AG08395 (cell line): ENCODE measurements at places on chromosomes 13 and 19.

- DNase-seq: no peak
These were observed 12.6 kb downstream of the RB1 start for GRCh38 chr13:48315969-48316650.

GRCh38 chr13:84648069-84648640, 765.9 kb upstream of the SLITRK1 start:
- no peak for DNase-seq

GRCh38 chr19:4473011-4473762, 1.1 kb downstream of the HDGFL2 start:
- DNase-seq: no peak

- DNase-seq: no peak
These were observed 62.8 kb upstream of the DOCK9 start for GRCh38 chr13:99040536-99041131.

DNA sequence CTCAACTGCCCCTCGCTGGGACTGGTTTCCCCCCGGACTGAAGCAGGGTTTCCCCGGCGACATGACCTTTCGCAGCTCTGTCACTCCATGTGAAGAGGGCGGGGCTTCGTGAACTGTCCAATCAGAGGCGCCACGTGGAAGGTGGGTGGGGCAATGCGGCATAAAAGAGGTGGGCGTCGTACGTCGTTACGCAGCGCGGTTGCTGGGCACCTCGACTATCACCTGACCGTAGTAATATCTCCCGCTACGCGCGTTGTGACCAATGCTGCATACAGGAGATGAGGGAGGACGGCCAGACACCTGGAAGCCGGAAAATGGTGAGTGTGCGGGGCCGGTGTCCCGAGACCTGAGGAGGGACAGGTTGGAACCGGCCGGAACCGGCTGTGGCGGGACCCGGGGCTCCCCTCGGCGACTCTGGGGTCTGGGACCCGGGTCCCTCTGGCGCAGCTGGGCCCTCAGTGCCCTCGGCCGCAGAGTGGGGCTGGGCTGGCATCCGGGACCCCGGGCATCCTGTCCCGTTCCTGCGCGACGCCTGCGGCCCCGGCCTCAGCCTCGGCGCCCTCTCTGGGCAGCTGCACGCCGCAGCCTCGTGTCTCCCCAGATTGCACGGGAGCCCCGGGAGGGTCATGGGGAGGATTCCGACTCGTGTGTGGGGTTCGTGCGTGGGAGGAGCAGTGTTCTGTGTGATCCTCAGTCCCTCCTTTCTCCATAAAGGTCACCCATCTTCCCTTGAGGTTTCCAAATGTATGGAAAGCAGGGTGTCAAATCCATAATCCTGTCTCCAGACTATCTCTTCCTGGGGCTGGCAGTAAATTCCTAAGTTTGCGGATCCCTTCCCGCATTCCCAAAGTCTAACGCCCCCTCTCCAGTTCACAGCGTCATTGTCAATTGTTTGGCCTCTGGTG, 32.2 kb downstream of the ZNF136 start:
- peak; percentile 21 for DNase-seq

DNA sequence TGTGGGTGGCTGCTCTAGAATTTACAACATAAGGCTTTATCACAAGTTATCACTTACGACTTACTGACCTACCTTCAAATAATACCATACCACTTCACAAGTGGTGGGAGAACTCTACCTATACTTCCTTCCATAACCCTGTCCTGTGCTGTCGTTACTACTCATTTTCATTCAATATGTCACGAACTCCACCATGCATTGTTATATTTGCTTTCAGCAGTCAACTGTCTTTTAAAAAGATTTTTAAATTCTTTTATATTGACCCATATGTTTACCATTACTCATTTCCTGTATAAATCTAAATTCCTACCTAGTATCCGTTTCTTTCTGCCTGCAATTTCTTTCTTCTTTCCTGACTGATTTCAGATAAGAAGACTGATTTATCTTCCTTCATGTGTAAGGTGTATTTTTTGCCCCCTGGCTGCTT, 200.0 kb downstream of the KLF12 start:
- DNase-seq: no peak

GRCh38 chr13:79533781-79534400, 52.9 kb downstream of the NDFIP2 start:
- DNase-seq: peak; percentile 24

GRCh38 chr19:9991425-9992191, 18.7 kb downstream of the COL5A3 start:
- DNase-seq: no peak

- DNase-seq: no peak
These were observed 11.4 kb upstream of the FUT5 start for GRCh38 chr19:5881543-5882299.

DNA sequence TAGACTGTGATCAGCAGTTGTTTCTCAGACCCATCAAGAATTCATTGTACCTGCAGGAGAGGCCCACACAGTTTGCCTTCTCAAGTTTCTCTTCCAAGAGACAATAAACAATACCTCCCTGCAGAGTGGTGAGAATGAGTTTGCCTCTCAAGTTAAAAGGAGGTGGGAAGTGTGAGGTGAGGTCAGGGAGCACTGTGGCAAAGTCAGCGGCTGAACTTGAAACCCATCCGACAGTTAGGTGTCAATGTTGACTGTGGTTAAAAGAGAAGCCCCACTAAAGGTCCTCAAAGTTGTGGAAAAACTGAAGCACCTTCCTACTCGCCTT, 72.9 kb upstream of the TSC22D1 start:
- DNase-seq: no peak

GRCh38 chr13:63693696-63694095, 2278.0 kb upstream of the PCDH20 start:
- no peak for DNase-seq

GRCh38 chr19:929891-930258, 4.0 kb downstream of the ARID3A start:
- DNase-seq: no peak

DNA sequence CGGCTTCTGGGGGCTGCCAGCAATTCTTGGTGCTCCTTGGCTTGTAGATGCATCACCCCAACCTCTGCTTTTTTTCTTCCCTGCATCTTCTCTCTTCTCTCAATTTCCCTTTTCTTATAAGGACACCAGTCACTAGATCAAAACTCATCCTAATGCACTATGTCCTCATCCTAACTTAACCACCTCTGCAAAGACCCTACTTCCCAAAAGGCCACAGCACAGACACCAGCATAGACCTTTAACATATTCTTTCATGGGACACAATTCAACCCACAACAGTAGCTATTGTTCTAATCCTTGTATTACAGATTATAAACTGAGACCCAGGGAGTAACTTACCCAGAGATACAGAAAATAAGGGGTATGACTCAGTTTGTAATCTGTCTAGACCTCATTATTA, 47.0 kb downstream of the RUBCNL start:
- no peak for DNase-seq

DNA sequence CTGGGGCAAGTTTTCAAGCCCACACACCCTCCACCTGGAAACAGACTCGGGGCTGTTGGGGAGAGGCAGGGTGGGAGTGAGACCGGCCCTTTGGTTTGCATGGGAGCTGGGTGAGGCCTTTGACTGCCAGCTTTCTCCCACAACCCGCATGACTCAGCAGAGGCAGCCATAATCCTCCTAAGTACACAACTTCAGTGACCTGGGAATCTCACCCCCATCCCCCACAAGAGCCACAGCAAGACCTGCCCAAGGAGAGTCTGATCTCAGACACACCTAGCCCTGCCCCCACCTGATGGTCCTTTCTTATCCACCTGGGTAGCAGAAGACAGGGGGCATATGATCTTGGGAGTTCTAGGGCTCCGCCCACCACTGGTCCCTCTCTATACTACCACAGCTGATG, 1615.4 kb downstream of the EFNB2 start:
- no peak for DNase-seq

- no peak for DNase-seq
These were observed 11.8 kb upstream of the CEACAM4 start for GRCh38 chr19:41638641-41639081.

DNA sequence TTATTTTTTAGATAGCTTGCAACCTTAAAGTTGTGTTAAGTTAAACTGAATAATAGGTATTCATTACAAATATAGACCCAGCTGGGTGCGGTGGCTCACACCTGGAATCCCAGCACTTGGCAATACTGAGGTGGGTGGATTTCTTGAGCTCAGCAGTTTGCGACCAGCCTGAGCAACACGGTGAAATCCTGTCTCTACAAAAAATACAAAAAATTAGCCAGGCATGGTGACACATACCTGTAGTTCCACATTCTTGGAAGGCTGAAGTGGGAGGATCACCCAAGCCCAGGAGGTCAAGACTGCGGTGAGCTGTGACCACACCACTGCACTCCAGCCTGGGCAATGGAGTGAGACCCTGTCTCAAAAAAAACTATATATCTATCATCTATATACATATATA, 386.5 kb downstream of the PCDH17 start:
- DNase-seq: no peak

DNA sequence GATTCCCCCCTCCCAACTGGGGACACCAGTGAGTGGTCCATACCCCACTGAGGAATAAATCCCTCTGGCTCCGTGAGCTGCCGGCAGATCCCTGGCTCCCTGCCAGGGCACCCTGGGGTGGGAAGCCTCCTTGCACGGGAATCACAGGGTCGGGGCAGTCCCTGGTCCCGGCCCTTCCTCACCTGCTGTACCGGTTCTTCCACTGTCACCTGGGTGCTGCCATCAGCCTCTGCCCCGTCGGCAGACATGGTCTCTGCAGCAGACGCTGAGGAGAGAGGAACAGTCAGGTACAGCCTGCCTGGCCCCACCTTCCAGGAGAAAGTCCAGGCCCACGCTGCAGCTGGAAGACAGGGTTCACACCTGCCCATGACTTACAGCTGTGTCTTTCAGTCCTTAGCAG, 6.3 kb downstream of the PLIN3 start:
- no peak for DNase-seq
